ENCODE measurements at places on chromosomes 1 and 21.
A peak's percentile ranks its signal among the peaks of the same experiment; 100 is the strongest.

GRCh38 chr1:2041887-2042286 lies 8.3 kb upstream of the PRKCZ start:
- no peak for DNase-seq

GRCh38 chr1:155011437-155012025 lies 8.9 kb downstream of the ZBTB7B start:
- no peak for DNase-seq

GRCh38 chr1:101086783-101087182 lies 61.2 kb upstream of the DPH5 start:
- DNase-seq, result no peak

- DNase-seq, result no peak
Observed at GRCh38 chr1:202961220-202961880, 3.2 kb upstream of the ADIPOR1 start.

GRCh38 chr1:198678901-198679329 lies 40.1 kb downstream of the PTPRC start:
- no peak for DNase-seq

- DNase-seq, result no peak
Observed at GRCh38 chr1:17137441-17137840, 18.2 kb upstream of the PADI2 start.

DNA sequence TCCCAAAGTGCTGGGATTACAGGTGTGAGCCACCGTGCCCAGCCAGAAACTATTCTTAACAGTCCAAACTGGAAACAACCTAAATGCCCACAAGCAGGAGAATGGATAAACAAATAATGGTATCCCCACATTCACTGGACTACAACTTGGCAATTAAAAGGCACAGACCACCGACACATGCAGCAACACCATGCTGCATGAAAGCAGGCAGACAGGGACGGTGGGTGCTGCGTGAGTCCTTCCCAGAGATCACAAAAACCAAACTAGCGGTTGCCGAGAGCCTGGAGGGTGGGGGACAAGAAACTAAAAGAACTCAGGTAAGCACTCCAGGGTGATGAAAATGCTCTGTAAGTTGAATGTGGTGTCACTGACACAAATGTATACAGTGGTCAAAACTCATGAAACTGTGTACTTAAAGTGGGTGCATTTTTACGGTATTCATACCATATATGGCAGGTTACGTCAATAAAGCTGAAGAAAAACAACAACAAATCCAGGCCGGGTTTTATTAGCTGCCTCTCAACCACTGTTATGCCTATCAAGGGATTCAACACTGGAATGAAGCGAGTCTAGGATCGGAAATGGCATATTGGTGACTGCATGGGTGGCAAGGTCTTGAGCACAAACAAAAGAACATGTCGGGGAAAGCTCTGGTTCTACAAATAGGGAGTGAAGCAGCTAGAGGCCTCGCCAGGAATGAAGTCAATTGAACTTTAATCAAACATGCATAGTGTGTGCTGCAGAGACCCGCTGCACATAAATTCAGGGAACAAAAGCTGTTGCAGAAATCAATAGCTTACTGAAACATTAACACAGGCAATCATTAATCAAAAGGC lies 52.4 kb downstream of the SLC45A1 start:
- DNase-seq, result no peak

- peak; percentile 81 for DNase-seq
Observed at GRCh38 chr1:91742848-91743292, 143.1 kb downstream of the TGFBR3 start.

- DNase-seq, result no peak
Observed at GRCh38 chr1:27557596-27558340, 46.2 kb downstream of the AHDC1 start.

- peak; percentile 37 for DNase-seq
Observed at GRCh38 chr1:23417570-23417969, 7.0 kb downstream of the TCEA3 start.

DNA sequence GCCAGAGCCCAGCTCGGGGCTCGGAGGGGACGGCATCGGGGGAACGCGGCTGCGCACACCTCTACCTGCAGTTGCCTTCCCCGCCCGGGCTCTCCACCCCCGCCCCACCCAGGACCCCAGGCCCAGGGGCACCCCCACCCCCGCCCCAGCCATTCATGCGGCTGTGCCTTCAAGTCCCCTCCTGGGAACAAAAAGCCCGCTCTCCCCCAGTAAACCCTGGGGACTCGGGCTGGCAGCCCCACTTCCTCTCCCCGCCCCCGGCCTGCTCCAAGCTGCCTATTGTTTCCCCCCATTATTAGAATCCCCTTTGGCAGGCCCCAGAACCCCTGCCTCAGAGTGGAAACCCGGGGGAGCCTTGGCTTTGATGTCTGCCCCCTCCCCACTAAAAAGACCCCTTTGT lies 18.0 kb downstream of the MEGF6 start:
- DNase-seq, result no peak

GRCh38 chr21:44866780-44867179 lies 6.7 kb downstream of the PTTG1IP start:
- peak; percentile 76 for DNase-seq

DNA sequence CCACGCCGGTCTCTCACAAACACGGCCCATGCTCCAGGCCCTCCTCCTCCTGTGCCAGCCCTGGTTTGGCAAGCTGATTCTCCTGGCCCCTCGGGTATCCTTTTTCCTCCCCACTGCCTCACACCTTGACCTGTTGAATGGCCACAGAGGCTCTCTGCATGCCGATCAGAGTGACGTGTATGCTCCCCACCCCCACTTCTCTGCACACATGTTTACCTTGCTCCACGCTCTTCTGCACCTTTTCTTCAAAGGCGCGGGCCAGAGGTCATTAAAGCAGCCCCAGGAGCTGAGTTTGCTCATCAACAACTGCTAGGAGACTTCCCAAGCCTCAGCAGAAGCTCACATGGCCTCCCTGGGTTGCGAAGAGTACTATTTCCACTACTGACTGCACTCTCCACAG lies 139.3 kb upstream of the EDN2 start:
- no peak for DNase-seq

GRCh38 chr1:44305962-44306422 lies 49.1 kb downstream of the ERI3 start:
- DNase-seq, result no peak

GRCh38 chr1:53645690-53646078 lies 93.3 kb downstream of the GLIS1 start:
- no peak for DNase-seq

DNA sequence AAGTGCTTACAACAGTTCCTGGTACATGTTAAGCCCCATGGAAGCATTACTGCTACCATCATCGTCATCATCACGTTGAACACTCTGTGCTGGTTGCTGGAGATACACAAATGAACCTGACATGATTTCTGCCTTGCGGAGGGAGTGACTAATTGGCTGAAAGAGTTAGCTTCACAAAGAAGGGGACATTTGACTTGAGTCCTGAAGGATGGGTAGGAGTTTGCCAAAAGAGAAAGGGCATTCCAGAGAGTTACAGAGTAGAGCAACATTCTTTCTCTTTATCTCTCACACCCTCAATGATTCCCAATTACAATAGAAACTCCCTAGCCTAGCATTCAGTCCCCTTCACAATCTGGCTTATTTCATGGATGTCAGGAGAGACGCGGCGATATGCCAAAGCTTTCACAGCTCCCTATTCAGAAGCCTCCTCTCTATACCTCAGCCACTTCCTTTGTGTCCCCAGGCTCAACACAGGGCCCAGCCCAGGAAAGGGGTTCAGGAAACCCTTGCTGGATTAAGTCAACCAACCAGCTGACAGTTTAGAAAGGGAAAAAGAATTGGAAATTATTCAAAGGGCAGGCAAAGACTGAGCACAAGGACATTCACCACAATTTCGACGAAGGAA lies 38.0 kb downstream of the SLC1A7 start:
- no peak for DNase-seq

DNA sequence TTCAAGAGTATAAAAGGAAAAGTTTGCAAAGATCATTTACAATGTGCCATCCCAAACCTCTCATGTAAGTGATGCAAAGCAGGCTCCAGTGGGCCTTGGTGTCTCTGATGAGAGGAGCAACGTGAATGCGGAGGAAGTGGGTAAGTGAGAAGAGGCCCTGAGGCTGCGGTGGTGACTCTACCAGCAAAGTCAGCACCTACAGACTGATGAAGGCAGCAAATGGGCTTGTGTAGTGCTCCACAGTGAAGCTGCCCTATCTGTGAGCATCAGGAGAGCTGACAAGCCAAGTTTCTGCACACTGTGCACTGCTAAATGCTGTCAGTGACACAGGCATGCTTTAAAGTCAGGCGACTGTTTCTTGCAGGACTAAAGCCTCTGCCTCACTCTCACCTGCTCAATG lies 15.6 kb upstream of the RAP1A start:
- DNase-seq, result no peak

DNA sequence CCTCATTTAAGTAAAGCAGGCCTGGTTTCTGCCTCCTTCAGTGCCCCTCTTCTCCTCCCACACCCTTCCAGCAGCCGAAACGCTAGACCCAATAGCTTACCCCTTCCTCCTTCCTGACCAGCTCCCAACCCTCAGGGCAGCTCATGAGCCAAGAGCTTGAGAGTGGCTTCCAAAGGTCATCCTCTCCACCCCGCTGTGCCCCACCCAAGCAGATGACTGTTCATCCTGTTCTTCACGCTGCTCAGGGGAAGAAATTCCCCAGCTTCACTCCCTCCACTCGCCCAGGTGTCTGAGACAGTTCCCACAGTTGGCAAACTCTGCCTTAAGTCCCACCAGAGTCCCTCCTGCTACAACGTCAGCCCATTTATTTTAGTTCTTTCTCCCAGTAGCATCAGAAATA lies 23.4 kb downstream of the ARHGEF19 start:
- peak; percentile 47 for DNase-seq

DNA sequence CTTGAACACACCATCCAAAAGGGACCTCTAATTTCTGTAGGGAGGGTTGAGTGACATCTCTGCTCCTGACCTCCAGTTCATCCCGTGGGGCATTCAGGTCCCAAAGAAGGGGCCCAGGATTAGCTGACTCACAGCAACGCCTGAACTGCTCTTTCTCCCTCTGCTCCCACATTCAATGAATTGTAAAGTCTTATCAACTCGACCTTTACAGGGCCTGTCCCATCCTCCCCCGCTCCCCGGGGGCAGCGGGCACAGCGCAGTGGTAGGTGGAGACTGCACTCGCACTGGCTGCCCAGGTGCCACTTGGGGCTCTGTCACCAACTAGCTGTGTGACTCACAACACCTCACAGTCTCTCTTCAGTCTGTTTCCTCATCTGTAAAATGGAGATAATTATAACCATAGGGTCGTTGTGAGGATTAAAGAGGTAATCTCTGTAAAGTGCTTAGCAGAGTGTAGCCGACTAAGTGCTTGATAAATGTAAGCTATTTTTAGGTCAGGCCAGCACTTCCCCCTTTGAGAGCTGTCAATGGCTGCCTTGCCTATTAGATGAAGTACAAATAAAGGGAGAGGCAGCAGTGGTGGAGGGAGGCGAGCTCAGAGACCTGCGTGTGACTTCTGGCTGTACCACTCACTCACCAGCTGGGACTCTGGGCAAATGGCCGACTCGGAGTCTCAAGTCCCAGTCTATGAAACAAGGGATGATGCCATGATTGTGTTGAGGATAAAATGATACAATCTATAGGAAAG lies 637 bp upstream of the MYBPHL start:
- no peak for DNase-seq

GRCh38 chr1:107936498-107937481 lies 28.2 kb downstream of the VAV3 start:
- DNase-seq, result peak; percentile 98

DNA sequence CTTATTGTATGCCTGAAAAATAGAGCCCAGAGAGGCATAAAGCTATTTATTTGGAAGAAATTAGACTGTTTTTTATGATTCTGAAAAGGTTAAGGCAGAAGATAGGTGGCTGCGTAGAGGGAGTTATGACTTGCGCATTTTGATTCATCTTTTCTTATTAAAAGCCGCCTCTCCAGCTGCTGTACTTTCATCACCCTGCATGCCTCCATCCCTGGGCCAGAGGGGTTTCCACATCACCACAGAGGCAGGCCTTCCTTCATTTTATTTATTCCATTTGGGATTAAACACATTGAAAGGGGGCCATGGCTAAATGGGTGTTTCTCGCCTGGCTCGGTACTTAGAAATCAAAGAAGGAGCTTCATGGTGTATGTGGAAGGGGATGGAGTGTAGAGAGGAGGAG lies 14.6 kb upstream of the RGS8 start:
- no peak for DNase-seq

- DNase-seq, result no peak
Observed at GRCh38 chr1:205076245-205076761, 8.0 kb downstream of the TMEM81 start.

GRCh38 chr1:94396356-94397010 lies 21.7 kb upstream of the ABCD3 start:
- DNase-seq, result peak; percentile 6

- DNase-seq, result peak; percentile 47
Observed at GRCh38 chr1:98110674-98111073, 189.8 kb upstream of the DPYD start.

GRCh38 chr1:155706139-155706538 lies 17.2 kb downstream of the DAP3 start:
- DNase-seq, result peak; percentile 66

- no peak for DNase-seq
Observed at GRCh38 chr1:200714504-200715187, 24.0 kb upstream of the CAMSAP2 start.

DNA sequence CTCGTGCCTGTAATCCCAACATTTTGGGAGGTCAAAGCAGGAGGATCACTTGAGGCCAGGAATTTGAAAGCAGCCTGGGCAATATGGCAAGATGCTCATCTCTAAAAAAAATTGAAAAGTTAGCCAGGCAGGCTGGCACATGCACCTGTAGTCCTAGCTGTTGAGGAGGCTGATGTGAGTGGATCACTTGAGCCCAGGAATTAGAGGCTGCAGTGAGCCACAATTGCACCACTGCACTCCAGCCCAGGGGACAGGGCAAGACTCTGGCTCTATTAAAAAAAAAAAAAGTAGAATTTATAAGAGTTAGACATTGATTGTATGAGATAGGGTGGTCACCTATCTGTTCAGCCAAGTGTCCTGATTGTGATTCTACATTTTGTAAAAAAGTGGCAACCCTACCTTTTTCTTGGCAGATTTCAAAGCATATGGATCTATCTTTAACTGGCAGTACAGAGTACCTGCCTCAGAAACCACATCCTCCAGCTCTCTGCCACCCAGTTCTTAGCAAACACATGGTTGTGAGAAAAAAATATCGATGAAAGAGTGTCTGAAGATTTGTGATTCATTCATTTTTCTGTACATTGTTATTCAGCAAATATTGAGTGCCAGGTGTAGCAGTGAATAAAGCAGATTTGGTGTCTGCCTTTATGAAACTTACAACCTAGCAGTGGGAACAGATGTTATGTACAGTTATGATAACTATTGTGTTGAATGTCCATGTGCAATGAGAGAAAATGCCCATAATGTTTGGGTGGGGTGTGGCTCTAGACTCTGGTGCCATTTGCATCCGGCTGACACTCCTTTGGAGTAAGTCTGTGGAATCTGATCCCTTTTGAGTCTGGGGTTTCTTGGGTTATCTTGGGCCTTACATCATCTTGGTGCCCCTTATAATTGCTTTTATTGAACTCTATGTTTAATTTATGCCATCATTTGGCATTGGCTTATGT lies 82.5 kb downstream of the ST3GAL3 start:
- no peak for DNase-seq

- DNase-seq, result peak; percentile 89
Observed at GRCh38 chr1:192787914-192788585, 20.8 kb upstream of the RGS2 start.

GRCh38 chr21:42456457-42456856 lies 39.6 kb downstream of the RSPH1 start:
- no peak for DNase-seq
